Thoracic aorta endothelial cell (primary cell): ENCODE measurements at places on chromosomes 1 and 21. TPM values are rescaled to one million over a fixed set of nuclear protein-coding genes. Genes with fewer than 3 reads are reported as not detected.

AMY1B gene
- not detected in 2 replicates for total RNA-seq

GBP7 gene
- not detected in 2 replicates for total RNA-seq

BTF3L4 gene
- 68.4 and 72.6 TPM in 2 replicates for total RNA-seq

USH2A gene
- not detected in 2 replicates for total RNA-seq

LINGO4 gene
- total RNA-seq: not detected in 2 replicates

FMO5 gene
- 0.93 and 1.1 TPM in 2 replicates for total RNA-seq

MROH9 gene
- total RNA-seq: not detected in 2 replicates

CHI3L1 gene
- total RNA-seq: 1.7 and 2.9 TPM in 2 replicates

FALEC gene
- total RNA-seq: not detected in 2 replicates

TMEM240 gene
- total RNA-seq: 3.5 and 4.0 TPM in 2 replicates

FBLIM1 gene
- total RNA-seq: 410 and 466 TPM in 2 replicates

PDC gene
- total RNA-seq: not detected in 2 replicates

CHI3L2 gene
- total RNA-seq: not detected in 2 replicates

TSTD1 gene
- 7.4 and 50.5 TPM in 2 replicates for total RNA-seq

APCS gene
- total RNA-seq: not detected in 2 replicates

KCNJ9 gene
- not detected in 2 replicates for total RNA-seq

RGS1 gene
- total RNA-seq: not detected in 2 replicates

CCDC185 gene
- total RNA-seq: not detected in 2 replicates

LORICRIN gene
- not detected in 2 replicates for total RNA-seq

NEGR1 gene
- 12.1 and 12.2 TPM in 2 replicates for total RNA-seq

ACTN2 gene
- 2.3 and 2.5 TPM in 2 replicates for total RNA-seq

RGSL1 gene
- not detected in 2 replicates for total RNA-seq

RAB3B gene
- 15.1 and 40.8 TPM in 2 replicates for total RNA-seq

TPTE gene
- total RNA-seq: not detected in 2 replicates

COL6A1 gene
- total RNA-seq: 10.8 and 19.0 TPM in 2 replicates

PRAMEF17 gene
- total RNA-seq: not detected in 2 replicates

DNASE2B gene
- not detected in 2 replicates for total RNA-seq

MYCL gene
- total RNA-seq: 2.1 and 3.0 TPM in 2 replicates

PIK3C2B gene
- 40.7 and 69.4 TPM in 2 replicates for total RNA-seq

S100A8 gene
- total RNA-seq: not detected in 2 replicates

ZYG11A gene
- total RNA-seq: 1.1 and 1.2 TPM in 2 replicates

UBXN11 gene
- 2.7 and 4.5 TPM in 2 replicates for total RNA-seq

SYT6 gene
- total RNA-seq: not detected in 2 replicates

IVL gene
- not detected in 2 replicates for total RNA-seq

CELA3A gene
- total RNA-seq: not detected in 2 replicates

SERINC2 gene
- total RNA-seq: 6.0 and 7.0 TPM in 2 replicates

PATJ gene
- 4.7 and 7.2 TPM in 2 replicates for total RNA-seq

ZBTB37 gene
- total RNA-seq: 5.0 and 6.8 TPM in 2 replicates

AMY2A gene
- not detected in 2 replicates for total RNA-seq

CLEC20A gene
- not detected in 2 replicates for total RNA-seq

OR4F16 gene
- total RNA-seq: 0.22 and 0.27 TPM in 2 replicates

KRTAP11-1 gene
- total RNA-seq: not detected in 2 replicates

LIPI gene
- total RNA-seq: not detected in 2 replicates

SYT2 gene
- total RNA-seq: not detected in 2 replicates

HSD3B2 gene
- total RNA-seq: not detected in 2 replicates

CRNN gene
- total RNA-seq: not detected in 2 replicates

SPATA1 gene
- 0.36 and 1.1 TPM in 2 replicates for total RNA-seq
